Astrocyte of the hippocampus (primary cell): ENCODE measurements at places on chromosomes 6 and 20.
A peak's percentile ranks its signal among the peaks of the same experiment; 100 is the strongest.

DNA sequence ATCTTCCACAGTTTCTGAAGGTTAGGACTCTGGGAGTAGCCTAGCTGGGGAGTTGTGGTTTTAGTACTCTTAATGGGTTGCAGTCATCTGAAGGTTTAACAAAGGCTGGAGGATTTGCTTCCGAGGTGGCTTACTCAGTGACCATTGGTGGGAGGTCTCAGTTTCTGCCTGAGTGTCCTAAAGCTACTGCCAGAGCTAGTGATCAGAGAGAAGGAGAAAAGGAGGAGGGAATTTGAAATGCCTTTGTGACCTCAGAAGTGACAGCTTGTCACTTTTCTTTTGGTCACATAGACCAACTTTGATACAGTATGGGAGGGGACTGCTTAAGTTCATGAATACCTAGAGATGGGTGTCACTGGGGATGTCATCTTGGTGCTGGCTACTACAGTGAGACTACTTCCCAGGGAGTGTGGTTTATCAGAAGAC is 41.3 kb downstream of the NCOA3 start:
- DNase-seq: peak; percentile 59

DNA sequence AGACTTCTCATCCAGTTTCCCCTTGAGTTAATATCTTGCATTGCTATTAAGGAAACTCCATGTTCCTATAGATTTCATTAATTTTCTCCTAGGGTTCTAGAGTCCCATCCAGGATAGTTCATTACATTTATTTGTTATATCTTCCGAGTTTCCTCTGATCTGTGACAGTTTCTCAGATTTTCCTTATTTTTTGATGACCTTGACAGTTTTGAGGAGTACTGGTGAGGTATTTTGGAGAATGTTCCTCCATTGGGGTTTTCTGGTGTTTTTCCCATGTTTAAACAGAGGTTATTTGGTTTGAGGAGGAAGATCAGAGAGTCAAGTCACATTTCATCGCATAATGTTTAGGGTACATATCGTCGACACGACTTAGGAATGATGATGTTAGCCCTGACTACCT is 67.7 kb downstream of the LAMP5 start:
- no peak for DNase-seq

DNA sequence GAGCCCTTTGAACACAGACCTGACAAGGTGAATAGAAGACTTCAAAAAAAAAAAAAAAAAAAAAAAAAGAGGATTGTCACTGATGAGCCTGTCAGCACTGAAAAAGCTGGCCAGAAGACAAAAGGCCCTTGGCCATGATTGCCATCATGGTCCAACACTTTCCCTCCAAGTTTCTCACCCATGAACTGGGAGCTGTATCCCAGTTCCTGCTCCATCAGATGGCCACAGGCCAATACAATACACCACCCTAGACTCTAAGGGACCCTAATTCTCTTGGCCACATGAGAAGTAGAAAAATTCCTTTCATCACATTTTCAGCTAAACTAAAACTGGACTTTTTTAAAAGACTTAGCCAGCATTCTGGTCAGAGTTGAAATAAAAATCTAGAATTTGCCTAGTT is 50.2 kb downstream of the NUDT3 start:
- DNase-seq: no peak

DNA sequence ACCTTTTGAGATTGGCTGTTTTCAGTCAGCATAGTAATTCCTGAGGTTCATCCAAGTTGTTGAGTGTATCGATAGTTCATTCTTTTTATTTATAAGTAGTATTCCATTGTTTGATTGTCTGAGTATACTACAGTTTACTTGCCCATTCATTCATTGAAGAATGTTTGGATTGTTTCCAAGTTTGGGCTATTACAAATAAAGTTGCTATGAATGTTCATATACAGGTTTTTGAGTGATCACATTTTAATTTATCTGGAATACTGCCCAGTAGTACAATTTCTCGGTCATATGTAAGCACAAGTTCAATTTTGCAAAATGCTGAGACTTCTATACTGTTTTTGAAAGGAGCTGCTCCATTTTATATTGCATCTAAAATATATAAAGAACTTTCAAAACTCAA is 14.2 kb upstream of the EPHA7 start:
- DNase-seq: no peak

DNA sequence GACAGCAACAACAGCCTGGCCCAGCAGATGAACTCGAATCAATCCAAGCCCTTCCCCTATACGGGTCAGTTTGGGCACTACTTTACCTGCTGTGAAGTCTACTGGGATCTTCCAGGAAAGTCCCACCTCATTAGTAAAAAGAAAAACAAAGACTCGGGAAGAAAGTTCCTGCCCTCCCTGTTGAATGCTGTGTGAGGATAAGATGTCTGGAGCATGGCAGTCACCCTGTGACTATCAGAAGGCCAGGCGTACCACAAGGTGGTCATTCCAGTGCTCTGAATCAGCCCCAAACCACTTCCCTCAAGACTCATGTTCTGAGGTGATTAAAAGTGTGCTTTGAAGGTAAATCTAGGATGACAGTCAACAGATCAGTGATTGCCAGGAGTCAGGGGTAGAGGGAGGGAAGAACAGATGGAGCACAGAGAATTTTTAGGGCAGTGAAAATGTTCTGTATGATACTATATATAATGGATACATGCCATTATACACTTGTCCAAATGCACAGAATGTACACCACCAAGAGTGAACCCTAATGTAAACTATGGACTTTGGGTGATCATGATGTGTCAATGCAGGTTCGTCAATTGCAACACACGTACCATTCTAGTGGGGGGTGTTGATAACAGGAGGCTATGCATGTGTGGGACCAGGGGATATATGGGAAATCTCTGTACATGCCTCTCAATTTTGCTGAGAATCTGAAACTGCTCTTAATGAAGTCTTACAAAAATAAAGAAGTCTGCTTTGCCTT is 14.7 kb downstream of the FKBP1A start:
- DNase-seq: peak; percentile 76

GRCh38 chr6:71886184-71887005 is at the start of gene RIMS1:
Gene RIMS1 (plus strand): TSS chr6:71886550. CDS start chr6:71887024, 474 bp downstream.
- DNase-seq: peak; percentile 74

DNA sequence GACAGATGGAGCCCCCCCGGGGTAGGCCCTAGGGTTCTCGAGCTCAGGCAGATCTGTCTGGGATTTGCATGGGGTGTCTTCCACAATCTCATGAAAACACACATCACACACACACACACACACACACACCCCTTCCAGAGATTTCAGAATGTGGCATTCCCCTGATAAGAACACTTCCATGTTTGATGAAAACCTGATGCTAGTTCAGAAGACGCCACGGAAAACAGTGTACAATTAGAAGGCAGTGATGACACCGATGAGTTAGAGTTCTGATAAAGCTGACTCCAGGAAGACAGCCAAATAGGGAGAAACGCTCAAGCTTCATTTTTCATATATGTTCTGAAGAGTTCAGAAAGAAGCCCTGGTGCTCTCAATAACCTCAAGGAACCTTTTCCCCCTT is 438.7 kb upstream of the JARID2 start:
- DNase-seq: no peak

DNA sequence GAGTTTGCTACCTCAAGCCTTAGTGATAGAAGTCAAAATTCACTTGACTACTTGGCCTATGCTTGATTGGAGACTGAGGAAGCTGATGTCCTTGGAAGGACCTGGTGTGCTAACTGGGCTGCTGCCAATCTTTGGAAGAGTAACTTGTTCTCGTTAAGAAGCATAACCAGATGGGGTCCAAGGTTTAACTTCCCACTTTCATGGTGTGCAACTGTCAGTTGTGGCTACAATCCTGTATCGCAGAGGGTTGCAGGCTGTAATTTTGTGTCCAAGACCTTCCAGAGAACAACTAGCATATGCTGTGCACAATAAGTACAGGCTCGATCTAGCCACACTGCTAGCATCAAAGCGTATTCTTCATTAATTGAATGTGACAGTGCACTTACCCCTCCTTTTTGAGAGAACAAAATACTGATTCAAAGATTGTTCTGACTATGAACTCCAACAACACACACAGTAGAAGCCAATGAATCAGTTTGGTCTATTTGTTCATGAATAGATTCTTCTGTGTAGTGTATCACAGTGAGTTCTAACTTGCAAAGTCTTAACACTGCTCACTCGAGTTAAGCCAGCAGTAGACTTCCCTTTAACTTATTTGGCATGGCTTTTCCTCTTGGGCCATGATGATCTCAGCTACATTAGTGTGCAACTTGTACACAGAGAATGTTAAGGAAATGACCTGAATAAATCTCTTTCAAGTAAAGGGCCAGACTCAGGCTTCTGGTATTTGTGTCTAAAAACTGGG is 15.8 kb upstream of the PLCB1 start:
- peak; percentile 10 for DNase-seq

GRCh38 chr20:50333131-50333670 is 142.6 kb downstream of the CEBPB start:
- DNase-seq: no peak

DNA sequence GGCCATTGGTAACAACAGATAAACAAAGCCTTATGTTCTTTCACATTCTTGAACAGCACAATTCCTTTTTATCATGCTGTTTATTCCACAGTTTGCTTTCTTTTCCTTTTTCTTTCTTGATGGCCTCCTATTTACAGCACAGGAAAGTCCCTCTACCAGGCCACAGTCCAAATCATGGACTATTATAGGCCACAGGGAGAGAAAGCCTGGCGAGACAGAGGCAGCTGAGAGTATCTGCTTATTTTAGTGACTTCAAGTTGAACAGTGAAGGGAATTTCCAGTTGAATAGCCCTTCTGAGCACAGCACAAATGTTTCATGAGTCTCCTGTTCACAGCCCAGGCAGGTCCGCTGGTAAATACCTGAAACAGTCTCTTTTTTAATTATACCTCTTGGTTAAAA is 263.7 kb upstream of the ARID1B start:
- DNase-seq: no peak

DNA sequence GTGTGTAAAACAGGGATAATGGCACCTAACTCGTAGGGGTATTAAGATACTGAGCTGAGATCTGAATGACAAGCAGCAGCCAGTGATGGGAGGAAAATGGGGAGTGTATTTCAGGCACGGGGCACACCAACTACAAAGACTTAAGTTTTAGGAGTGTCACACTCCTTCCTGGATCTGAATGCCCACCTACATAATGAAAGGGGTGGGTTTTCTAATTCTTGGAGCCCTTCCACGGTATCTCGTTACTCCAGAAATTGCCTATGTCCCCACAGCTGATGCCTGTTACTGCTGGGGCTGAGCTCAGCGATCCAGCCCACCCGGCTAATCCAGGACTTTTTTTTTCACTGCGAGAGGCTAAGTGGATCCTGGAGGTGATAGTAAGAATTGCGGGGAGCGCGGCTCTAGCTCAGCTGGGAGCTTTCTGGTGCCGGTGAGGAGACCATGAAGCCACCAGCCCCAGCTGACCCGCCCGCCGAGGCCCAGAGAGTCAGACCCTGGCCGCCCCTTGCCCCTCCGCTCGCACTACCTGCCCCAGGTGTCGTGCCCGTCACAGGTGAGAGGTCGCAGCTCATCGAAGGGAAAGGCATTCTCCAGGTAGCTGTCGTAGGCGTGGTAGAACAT is 727 bp downstream of the EDEM2 start:
- peak; percentile 36 for DNase-seq

GRCh38 chr6:36964349-36964748 is 9.8 kb downstream of the PI16 start:
- no peak for DNase-seq

DNA sequence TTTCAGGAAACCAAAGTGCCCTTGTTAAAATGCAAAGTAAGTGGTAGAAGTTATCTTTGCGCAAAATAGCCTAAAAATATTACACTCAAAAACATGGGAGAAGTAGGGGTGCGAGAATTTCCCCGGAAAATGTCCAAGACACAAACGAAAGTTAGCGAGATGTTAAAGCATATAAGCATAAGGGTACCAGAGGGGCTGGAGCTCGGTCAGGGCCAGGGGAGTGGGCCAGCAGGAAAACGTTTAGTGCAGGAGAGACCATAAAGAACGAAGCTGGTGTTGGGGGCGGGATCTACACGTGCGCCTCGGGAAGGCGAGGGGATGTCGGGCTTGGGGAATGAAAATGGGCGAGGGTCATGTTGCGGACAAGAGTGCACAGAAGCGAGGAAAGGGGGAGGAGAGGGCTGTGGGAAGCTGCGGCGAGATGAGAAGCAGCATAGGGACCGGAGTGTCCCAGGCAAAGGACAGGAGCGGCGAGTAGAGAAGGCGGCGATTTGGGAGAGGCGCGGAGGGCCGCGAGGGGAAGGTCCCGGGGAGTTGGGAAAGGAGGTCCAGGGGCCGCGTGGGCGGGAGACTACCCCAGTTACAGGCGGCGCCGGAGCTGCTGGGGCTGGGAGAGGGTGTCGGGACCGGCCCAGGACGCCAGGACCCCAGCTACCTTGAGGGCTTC is 600 bp downstream of the XPO5 start:
- DNase-seq: peak; percentile 53

GRCh38 chr6:121944354-121944753 is 455.1 kb upstream of the HSF2 start:
- DNase-seq: peak; percentile 60

DNA sequence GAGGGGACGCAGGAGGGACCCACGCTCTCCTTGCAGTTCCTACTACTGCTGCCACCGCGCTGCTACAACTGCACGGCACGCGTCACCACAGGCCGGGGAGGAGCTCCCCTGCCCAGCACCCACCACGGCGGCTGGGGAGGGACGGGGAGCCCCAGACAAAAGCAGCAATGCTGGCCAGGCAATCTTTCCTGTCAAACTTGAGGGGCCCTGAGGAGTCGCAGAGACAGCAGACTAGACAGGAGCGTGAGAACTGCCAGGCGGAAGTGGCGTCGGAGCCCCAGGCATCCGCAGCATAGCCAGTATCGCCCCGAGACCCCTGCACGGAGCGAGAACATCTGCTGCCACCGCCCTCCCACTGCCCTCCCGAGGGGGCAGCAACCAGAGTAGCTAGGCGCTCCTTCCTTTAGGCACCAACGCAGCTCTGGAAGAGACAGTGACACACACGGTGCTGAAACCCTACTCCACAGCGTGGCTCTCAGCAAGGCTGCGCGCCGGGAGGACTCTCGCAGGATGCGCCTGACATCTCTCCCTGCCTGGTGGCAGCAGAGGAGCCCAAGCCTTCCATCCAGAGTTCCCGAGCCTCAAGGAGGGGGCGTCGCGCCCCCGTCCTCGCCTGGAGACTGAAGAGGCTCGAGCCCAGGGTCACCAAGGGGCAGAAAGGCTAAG is 2.2 kb downstream of the TAF4 start:
- peak; percentile 61 for DNase-seq

DNA sequence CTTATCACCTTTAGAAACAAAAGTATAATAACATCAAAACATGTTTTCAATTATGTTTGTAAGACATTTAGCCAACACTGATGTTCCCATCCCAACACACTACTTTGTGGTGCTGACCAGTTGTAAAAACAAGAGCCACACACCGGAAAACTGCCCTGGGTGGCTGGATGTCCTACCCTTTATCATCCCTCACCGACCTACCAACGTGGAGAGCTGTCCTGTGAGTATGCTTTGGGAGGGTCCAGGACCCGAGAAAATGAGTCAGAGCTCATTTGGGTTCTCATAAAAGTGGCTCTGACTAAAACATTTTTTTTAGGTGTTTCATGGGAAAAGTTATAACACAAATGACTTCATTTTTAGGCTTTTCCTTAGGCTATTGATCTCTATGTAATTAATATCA is 29.3 kb upstream of the CTAGE9 start:
- DNase-seq: peak; percentile 5

- peak; percentile 52 for DNase-seq
These were observed 84.1 kb downstream of the CDK19 start for GRCh38 chr6:110731196-110731595.

GRCh38 chr20:12875510-12875909 is 133.3 kb upstream of the SPTLC3 start:
- no peak for DNase-seq
